ENCODE measurements at places on chromosomes 16 and 17.
A peak's percentile ranks its signal among the peaks of the same experiment; 100 is the strongest.

DNA sequence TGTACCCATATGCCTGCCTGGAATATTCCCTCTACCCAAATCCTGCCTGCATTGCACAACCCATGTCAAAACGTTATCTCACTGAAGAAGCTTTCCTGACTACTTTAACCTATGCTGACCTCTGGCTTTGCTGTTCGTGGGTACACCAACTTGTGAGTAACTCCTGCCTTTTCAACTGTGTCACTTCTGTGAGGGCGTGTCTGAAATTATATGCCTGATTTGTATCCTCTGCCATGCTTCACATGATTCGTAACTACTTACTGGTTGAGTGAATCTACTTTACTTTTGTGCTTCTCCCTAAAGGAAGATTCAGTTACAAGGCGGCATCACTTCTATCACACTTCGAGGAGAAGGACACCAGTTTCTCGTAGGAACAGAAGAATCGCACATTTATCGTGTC is 33.3 kb upstream of the USP43 start:
- DNase-seq = no peak

DNA sequence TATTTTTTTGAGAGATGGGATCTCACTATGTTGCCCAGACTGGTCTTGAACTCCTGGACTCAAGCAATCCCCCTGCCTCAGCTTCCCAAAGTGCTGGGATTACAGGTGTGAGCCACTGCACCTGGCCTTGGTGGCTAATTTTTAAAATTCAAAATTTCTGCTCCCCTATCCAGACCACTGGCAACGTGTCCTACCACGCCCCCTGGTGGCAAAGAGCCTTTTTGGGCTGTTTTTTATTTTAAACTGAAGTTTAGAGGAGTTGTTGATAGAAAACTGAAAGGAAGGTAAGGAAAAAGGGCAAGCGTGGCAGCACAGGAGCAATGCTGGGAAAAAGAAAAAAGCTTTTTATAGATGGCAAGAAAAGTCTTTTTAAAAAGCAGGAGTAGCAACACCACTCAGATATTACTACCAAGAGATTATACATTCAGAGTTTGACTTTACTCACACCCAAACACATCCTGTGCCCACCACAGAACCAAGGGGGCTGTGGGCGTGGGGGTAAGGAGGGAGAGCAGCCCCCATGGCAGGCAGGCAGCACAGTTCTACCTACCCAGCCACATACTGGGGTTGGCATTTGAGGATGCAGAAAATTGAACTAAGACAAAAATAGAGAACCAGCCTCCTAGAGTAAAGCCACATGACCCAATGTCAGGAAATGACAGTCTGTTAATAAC is 4.2 kb upstream of the MXRA7 start:
- DNase-seq = peak; percentile 53

DNA sequence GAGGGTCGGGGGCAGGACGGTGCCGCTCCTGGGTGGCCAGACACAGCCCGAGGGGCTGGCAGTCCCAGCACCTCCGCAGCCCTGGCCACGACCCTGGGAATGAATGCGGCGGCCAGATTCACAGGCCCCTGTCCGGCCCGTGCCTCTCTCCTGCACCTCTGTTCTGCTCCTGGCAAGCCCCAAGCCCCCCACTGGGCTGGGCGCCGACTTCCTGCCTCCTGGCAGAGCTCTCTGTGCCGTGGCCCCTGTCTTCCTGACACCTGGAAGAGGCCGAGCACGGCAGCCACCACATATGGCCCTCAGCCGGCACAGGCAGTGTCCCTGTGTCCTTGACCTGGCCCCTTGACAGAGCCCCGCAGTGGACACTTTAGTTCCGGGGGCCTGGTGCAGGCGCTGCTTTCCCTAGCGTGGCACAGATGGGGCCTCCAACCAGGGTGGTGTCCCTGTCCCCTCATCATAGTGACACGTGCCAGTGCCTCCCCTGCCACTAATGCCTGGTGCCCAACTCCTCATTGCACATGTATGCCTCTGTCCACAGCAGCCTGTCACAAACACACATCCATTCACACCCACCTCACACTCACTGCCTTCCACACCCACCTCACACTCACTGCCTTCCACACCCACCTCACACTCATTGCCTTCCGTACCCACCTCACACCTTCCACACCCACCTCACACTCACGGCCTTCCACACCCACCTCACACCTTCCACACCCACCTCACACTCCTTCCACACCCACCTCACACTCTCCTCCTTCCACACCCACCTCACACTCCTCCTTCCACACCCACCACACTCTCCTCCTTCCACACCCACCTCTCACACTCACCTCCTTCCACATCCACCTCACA is 110.6 kb upstream of the PLCG2 start:
- peak; percentile 18 for DNase-seq

GRCh38 chr16:15509593-15510535 is 75.5 kb downstream of the BMERB1 start:
- peak; percentile 22 for DNase-seq

GRCh38 chr17:64784353-64785010 is 122.4 kb upstream of the SMURF2 start:
- no peak for DNase-seq

DNA sequence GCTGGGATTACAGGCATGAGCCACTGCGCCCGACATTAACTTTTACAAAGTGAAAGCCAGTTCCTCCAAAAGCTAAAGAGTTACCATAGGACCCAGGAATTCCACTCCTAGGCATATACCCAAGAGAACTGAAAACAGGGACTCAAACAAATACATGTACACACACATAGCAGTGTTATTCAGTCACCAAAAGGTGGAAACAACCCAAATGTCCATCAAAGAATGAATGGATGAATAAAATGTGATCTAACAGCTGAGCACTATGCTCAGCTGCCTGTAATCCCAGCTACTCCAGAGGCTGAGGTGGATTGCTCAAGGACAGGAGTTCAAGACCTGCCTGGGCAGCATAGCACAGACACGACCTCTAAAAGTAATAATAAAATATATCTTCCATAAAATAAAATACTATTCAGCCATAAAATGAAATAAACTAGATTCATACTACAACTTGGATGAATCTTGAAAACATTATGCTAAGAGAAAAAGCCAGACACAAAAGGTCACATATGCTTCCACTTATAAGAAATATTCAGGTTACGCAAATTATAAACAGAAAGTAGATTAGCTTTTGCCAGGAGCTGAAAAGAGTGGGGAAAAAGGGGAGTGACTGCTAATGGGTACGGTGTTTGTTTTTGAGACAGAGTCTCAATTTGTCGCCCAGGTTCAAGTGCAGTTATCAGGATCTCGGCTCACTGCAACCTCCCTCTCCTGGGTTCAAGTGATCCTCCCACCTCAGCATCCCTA is 9.3 kb upstream of the USP7 start:
- no peak for DNase-seq

DNA sequence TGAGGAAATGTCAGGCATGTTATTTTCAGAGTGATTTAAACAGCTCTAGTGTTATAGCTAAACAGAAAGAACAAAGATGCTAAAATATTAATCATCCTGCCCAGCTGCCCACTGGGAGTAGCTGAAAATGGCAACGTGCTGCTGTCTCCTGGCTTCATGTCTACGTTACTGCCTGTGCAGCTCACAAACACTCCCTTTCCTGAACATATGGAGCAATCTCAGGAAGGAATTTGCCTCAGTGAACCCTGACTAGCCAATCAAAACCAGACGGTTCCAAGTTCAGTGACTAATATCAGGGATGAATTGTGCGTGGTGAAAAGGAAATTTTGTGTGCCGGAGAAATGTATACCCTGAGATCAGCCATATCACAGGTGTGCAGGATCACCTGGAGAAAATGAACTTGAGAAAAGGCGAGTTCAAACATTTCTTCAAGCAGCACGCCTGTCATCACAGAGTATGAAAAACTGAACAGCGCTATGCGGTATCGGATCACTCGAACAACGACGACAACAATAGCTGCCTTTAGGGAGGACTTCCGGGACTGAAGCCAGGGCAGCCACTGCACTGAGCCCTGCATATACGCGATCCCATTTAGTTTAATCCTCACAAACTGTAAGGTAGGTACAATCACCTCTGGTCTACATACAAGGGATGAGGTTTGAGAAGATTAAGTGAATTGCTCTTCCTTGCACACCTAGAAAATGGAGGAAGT is 110.3 kb downstream of the STX8 start:
- DNase-seq = no peak

- DNase-seq = peak; percentile 77
Observed at GRCh38 chr16:81483970-81484595, 39.5 kb downstream of the CMIP start.
